ENCODE measurements at places on chromosomes 5 and 9. TPM values are rescaled to one million over a fixed set of nuclear protein-coding genes. Genes with fewer than 3 reads are reported as not detected.

Gene PCDHB6
- 1.1 TPM for total RNA-seq

Gene PCDHGA5
- total RNA-seq, result 2.4 TPM

Gene TSLP
- 1.5 TPM for total RNA-seq

Gene CDHR2
- 0.85 TPM for total RNA-seq

Gene RPL35
- 1,069 TPM for total RNA-seq

Gene LRRC70
- 35.0 TPM for total RNA-seq

Gene GLRA1
- total RNA-seq, result not detected

Gene WDR38
- total RNA-seq, result not detected

Gene PCDHGA9
- total RNA-seq, result 3.1 TPM

Gene OLFM1
- 0.74 TPM for total RNA-seq

Gene ATP10B
- total RNA-seq, result not detected

Gene HDAC3
- 84.9 TPM for total RNA-seq

Gene PDCD1LG2
- total RNA-seq, result not detected

Gene DPYSL3
- total RNA-seq, result 27.6 TPM

Gene TAS2R1
- not detected for total RNA-seq

Gene OR1Q1
- not detected for total RNA-seq

Gene SLC36A2
- not detected for total RNA-seq
